ENCODE measurements at places on chromosomes 5 and 9.

GRCh38 chr5:172853355-172853975 lies 19.4 kb downstream of the ERGIC1 start:
- DNase-seq: no peak

DNA sequence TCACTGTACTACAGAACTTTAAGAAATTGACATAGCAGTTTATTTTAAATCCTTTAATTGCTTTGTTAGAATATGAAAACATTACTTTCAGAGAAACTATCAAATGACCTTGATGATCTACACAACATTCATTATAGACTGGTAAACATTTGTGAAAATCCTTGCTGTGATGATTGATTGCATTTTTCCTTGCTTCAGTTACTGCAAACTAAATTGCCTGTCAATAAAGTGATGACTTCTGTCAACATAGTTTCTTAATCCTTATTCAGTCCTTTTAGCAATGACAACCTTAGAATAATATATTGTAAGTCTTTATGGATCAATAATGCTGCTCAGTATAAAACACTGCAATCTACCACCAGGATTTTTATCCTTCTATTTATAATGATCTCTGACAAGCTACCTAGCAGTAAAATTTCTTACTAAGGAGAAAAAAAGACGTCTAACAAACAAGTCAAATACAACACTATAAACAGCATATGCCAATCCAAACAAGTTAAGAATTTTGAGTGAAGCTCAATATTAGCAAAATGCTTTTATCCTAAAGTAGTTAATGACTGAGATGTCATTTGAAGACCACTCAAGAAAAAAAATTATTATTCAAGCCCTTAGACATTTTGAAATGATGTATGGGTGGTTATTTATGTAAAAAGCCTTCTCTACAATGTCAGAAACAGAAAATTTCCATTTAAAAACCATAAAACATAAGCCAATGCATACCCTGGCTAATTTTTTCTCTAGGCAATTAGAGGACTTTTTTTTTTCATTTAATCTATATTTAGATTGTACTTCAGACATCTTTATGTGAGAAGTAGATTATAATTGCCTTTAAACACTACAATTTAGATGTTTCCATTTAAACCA lies 105.5 kb downstream of the FBXL17 start:
- no peak for DNase-seq

DNA sequence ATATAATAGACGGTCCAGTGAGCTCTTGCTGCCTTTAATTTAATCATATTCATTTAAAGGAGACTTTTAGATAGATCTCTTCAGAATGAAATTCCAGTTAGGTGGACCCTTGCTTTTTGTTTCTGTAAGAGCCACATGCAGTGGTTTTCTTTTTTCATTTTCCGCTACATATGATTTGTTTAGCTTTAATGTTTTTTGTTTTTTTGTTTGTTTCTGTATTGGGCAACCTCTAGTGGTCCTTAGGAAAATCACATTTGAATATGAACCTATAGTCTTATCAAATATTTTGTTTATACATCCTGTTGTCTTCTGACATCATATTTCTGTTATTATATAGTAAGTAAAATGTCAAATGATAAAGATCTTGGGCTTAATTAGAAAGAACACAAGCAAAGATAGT lies 150.8 kb downstream of the HACD4 start:
- DNase-seq: no peak

DNA sequence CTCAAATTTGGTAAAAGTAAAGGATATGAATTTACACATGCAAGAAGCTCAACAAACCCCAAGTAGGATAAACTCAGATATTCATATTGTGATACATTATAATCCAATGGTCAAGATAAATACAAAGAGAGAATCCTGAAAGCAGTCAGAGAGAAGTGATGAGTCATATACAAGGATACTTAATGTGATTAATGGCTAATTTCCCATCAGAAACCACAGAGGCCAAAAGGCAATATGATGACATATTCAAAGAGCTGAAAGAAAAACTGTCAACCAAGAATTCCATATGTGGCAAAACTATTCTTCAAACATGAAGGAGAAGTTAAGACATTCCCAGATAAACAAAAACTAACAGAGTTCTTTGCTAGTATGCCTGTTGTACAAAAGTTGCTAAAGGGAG lies 19.5 kb upstream of the IRF1 start:
- no peak for DNase-seq

DNA sequence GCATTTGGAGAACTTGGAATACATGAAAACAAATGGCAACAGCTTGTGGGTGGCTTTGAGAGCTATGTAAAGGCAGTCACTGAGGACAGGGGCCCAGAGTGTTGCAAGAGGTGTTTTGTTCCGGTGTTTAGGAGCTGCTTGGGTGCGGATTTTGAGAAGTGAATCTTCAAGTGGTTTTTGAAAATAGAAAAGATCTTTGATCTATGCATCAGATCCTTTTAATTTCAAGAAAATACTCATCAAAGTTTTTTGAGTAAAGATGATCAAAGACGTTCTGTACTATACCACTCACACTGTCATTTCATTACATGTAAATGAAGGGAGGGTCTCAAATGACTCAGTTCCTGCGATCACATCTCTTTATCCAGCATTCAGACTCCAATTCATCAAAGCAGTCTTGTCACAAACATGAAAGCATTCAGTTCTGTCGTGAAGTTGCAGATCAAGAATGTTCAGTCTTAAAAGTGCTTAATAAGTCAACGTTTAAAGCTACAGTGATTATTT lies 112.5 kb downstream of the WDR41 start:
- no peak for DNase-seq

DNA sequence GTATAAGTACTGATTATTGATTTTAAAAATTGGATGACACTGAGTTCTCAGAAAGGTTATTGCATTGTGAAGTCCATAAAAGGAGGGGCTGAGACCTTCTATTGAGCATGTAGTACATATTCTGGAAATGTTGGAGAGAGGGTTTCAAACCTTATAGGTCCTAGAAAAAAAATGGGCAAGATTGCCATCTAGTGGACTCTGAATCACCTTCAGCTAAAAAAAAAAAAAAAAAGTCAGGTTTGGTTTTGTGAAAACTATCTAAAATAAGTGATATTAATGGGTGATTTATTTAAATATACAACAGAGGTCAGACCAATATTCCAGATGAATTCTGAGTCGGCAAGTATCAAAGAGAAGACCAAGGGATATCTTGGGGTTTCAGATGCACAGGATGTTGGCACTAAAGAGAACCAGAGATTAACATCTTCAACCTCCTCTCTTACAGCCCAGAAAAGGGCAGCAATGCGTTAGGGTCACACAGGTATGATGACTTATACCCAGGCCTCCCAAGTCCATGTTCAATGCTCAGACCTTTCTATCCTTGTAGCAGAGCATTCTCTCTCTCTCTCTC lies 109.8 kb upstream of the NMUR2 start:
- no peak for DNase-seq

DNA sequence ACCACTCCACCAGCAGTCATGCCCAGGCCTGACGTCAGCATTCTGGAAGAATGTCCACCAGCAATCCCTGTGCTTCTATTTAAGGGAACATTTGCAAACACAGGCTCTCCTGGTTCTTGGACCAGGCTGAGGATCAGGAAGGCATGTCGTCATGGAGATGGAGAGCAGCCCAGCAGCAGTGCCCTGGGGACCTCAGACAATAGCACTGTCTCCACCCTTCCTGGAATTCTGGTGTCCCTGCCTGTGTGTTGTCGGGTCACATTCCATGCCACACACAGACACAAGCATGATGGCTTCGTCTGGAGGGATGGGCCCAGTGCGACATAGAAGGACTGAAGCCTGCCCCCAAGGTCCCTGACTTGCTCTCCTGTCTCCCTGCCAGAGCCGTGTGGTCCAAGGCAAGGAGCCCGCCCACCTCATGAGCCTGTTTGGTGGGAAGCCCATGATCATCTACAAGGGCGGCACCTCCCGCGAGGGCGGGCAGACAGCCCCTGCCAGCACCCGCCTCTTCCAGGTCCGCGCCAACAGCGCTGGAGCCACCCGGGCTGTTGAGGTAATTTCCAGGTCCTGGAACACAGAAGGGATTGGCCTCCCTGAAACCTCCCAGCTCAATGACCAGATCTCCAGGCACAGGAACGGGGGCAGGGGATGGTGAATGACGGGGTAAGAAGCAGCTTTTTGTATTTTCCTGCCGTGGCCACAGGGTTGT lies 43.8 kb downstream of the STOM start:
- DNase-seq: no peak

- no peak for DNase-seq
Observed at GRCh38 chr5:175025077-175025476, 300.7 kb downstream of the MSX2 start.

DNA sequence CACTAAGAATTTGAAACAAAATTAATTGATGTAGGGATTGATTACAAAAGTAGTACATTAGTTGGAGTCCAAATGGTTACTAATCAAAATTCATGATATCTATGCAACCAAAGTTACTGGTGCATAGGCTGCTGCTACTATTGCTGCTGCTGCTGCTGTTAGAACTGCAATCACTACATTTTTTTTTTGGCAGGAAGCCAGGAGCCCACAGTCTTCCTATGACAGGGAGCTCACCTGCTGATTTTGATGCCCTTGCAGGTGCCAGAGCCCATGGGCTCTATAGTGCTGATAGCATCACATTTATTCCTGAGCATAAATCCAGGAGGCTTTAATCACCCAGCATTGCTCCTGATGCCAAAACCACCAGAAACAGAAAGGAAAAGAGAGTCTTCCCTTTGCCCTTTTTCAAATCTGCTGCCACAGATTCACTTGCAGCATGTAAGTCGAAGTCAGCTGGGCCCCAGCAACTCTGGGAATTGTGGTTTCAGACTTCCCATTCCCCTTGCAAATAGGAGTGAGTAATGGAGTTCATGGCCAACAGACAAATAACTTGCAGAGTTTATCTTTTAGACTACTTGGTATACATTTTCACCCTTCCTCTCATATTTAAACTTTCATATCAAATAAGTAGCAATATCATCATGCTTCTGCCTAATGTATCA lies 17.6 kb downstream of the SLCO6A1 start:
- no peak for DNase-seq

DNA sequence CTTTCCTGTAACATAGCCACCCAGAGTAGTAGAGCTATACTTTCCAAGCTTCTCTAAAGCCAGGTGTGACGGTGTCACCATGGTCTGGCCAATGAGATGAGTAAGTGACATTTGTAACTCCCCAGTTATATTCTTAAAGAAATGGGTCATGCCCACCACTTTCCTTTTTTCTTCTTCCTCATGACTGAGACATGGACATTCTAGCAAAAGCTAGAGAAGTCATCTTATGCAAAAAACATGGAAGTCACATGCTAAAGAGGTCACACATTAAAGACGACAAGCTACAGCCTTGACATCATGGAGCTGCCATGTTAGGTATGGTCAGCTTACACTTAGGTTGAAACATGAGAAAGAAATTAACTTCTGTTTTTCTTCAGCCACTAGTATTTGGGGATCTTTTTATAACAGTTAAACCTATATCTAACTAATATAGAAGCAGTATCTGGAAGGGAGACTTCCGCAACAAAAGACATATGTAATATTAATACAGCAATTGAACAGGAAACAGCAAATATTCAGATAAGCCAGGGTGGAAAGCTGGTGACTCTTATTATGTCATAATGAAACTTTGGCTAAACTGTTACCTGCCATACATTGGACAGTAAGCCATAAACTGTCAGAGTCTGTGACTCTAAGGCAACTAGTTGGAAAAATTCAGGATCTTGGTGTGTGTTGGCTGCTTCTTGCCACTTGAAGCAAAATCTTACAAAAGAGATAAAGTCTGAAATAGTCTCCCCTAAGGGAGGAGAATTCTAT lies 54.7 kb upstream of the SNX2 start:
- DNase-seq: no peak

DNA sequence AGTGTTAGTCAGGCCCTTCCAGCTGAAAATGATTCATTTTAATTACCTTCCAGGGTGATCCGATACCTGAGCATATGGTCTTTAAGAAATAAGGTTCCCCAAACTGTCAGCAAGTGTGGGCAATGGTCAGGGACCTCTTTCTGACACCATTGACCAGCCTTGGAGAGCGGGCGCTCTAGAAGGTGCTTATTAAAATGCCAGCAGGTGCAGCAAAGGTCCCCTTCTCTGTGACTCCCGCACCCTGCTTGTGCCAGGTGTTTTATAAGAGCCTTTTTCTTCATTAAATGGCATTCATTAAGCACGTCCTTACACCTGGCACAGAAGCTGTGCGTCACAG lies 85.3 kb downstream of the MVB12B start:
- DNase-seq: no peak

DNA sequence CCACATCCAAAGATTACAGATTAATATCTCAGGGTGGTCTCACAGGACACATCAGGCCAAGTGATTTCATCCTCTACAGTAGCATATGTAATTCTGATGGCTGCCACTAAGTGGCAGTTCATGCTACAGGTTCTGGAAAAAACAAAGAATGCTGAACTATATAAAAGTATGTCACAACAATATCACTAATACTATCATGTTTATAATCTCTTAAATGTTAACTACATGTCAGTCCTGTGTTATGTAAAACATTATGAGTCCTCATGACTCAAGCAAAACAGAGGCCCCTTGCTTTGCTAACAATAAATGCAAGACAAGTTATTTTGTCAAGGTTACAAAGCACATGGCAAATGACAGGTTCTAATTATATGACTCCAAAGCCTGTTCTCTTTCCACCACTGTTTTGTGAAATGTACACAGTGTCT lies 233.2 kb downstream of the FBXL17 start:
- no peak for DNase-seq

DNA sequence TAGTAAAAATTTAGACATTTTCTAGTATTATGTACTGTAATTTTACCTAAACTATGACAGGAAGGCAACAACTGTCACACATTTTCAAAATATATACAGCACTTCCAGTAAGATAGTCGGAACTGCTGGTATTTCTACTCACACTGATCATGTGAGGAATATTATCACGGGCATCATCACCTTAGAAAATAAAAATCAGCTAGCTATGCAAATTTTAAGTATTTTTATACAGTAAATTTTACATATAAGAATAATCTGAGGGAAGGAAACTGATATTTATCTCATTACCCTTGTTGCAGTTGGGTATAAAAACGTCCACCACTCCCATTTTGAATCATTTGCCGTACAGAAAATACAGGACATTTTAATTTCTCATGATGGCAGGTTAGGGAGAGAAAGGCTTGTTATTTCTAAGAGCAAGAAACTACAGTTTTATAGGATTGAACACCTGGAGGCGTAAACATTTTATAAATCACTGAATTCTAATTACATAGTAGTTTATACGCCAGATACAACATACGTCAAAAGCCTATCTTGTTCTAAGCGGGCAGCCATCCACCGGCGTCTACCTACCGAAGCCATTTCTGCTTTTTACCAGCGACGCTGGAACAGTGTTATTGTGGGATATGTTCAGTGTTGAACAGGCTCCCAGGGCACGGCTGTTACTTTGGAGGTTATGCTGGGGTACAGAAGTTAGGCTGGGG lies 729 bp upstream of the TNPO1 start:
- DNase-seq: no peak

GRCh38 chr9:32403567-32404260 lies 19.3 kb downstream of the ACO1 start:
- no peak for DNase-seq

GRCh38 chr9:70563431-70564204 lies 149.2 kb upstream of the KLF9 start:
- DNase-seq: no peak

GRCh38 chr9:18905028-18905882 lies 127.8 kb downstream of the SAXO1 start:
- DNase-seq: no peak

All from esophagus squamous epithelium (tissue), 5 donors.